ENCODE measurements at places on chromosomes 13 and 19. TPM values are rescaled to one million over a fixed set of nuclear protein-coding genes. Genes with fewer than 3 reads are reported as not detected.

Gene MEIOSIN
- total RNA-seq = not detected

Gene SPC24
- 1.4 TPM for total RNA-seq

DNA sequence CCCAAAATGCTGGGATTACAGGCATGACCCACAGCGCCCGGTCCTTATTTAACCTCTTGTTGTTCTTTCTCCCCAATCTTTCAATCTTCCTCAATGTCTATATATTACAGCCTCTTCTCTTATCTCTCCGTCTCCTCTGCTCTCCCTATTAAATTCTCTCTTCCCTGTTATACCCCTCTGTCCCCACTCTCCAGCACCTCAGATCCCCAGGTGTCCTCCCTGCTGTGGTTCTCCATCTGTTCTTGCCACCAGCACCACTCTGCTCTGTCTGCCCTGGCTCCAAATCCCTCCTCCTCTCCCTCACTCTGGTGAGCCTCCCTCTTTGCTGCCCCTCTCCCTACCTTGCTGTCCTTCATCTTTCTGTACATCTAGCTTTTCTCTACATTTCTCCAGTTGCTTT lies 1.1 kb downstream of the ZNF600 start:
- DNase-seq = no peak

- no peak for DNase-seq
Observed at GRCh38 chr13:42623916-42624315, 50.0 kb downstream of the TNFSF11 start.

DNA sequence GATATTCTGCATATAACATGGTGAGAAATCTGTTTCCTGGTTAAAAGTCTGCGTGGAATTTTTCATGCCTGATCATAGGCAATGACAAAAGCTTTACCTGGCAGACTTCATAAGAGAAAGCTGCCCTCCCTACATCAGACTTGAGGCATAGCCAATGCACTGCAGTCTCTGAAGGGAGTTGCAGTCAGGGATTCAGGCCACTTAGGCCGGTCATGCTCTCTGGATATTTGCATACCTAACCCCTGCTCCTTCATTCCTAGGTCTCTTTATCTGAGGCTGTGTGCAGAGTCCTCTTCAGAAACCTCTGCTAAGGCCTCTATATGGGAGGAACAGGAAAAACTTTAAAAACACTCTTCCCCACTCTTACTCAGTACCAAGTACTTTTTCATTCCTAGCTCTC lies 287.4 kb downstream of the PCDH17 start:
- no peak for DNase-seq

Measured in ureter (tissue), 1 donor.